Islet precursor cell (in vitro differentiated cells): ENCODE measurements at places on chromosomes 4 and X.

DNA sequence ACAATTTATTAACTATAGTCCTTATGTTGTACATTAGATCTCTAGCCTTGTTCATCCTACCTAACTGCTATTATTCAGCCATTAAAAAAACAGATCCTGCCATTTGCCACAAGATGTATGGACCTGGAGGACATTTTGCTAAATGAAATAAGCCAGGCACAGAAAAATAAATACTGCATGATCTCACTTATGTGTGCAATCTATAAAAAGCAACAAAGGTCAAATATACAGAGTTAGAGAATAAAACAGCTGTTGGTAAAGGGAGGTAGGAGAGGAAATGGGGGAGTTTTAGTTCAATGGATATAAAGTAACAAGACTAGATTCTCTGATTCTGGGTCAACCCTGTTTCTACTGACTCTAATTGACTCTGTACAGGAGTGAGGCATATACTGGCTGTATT lies 103.3 kb upstream of the FAM9C start:
- DNase-seq, result no peak

GRCh38 chrX:53284684-53285447 lies 3.5 kb upstream of the IQSEC2 start:
- DNase-seq, result peak; percentile 79

GRCh38 chr4:104064646-104065577 lies 345.1 kb upstream of the TACR3 start:
- DNase-seq, result peak; percentile 76

DNA sequence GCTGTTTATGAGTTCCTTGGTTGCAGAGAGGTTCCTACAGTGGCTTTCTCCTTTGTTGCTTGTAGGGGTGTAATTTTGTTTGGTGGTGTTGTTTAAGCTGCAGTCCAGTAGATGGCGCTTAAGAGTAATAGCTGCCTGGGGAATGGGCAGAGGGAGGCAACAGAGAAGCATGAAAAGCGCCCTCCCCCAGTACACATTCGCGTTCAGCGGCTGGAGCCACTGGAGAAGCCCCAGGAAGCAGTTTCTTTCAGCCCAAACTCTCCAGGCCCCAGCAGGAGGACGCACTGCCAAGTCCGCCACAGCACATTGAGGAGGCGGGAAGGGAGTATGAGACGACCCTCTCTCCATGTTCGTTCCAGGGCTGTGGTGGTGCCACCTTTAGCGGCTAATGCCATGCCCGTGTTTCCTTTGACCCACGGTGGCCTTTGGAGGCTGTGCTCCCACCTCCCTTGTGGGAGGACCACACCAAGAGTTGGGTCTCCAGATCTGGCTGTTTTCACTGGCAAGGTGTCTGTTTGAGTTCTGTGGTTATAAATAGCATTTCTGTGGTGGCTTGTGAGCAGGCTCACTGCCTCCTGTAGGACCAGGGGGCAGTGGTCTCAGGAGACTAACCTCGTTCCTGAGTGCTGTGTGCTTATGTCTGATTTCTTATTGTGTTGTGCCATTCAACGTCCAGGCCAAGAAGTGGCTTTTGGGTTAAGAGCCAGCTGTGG lies 252.3 kb downstream of the ARHGAP10 start:
- DNase-seq, result peak; percentile 80

- DNase-seq, result no peak
Measured at GRCh38 chr4:3221184-3221494, 27.8 kb upstream of the MSANTD1 start.
